Activated T-cell treated with anti-CD3 and anti-CD28 coated beads for 1 hour (primary cell): ENCODE measurements at places on chromosomes 2 and 18.

DNA sequence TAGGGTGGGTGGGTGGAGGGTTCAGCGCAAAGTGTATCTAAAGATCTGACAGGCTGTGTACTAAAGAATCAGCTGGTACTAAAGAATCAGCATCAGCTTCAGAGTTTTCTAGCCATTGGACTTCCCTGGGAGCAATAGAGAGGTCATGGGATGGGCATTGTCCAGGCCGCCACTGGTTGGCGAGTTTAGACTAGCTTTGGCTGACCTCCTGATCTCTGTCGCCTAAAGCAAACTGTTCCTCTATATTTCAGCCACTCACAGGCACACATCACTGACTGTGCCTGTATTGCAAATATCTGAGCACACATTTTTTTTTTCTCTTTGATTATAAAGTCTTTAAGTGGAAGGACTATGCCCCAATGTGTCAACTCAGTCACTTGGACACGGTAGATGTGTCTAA is 267.8 kb upstream of the SKOR2 start:
- no peak for DNase-seq

- no peak for DNase-seq
These were observed 255.1 kb downstream of the METTL4 start for GRCh38 chr18:2316082-2316750.

GRCh38 chr18:54255141-54255540 is 14.2 kb upstream of the POLI start:
- no peak for DNase-seq

GRCh38 chr2:34719206-34719605 is 1120.1 kb upstream of the FAM98A start:
- no peak for DNase-seq

DNA sequence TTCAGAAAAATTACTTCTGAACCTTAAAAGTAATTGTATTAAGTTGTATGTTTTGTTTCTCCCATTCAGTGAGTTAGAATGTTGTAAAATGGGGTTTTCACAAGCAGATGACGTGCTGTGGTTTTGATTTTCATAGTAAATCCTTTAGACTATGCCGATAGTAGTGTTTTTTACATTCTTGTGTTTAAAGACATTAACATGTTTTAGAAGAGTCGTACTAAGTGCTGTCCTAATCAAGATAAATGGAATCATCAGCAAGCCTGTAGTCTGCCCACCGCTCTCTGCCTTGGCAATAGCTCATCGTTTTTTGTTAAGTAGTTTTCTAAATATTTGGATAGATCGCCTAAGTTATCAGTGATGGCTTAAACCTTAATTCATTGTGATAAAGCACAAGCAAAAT is 21.5 kb downstream of the PKP4 start:
- no peak for DNase-seq

DNA sequence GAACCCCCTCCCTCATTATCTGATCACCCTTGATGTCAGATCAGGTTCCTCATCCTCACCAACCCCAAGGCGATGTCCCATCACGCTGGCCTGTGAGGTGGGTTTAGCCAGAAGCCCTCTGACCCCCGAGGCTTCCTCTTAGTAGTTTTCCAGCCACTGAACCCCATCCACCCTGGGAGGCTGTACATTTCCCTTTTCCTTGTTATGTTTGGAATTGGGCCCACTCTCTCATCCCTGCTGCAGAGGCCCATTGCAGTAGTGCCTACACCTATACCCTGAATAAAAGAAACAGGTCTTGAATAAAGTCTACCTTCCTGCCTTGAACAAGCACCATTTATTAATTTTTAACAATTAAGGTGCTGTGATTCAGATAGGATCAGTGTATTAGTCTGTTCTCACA is 80.1 kb downstream of the NCAPH start:
- DNase-seq: no peak

GRCh38 chr2:35410431-35411061 is 945.0 kb upstream of the CRIM1 start:
- peak; percentile 19 for DNase-seq

DNA sequence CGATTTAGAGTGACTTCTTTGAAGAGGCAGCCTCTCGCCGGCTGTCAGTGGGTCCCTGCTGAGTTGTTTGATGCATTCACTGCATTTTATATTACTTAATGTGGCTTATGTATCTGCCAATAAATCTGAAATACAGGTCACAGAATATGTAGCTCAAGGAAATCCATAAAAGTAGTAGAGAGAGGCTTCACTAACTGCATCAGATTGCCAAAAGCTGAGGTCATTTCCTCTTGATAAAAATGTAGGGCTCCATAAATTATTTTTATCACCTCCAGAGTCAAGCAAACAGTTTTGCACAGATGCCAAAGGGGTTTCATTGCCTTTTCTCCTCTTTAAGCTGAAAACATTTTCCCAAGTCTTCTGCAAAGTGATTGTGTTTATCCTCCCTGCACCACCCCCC is 36.5 kb upstream of the CCDC93 start:
- no peak for DNase-seq

GRCh38 chr18:76486574-76486973 is 8.5 kb downstream of the ZNF516 start:
- no peak for DNase-seq

DNA sequence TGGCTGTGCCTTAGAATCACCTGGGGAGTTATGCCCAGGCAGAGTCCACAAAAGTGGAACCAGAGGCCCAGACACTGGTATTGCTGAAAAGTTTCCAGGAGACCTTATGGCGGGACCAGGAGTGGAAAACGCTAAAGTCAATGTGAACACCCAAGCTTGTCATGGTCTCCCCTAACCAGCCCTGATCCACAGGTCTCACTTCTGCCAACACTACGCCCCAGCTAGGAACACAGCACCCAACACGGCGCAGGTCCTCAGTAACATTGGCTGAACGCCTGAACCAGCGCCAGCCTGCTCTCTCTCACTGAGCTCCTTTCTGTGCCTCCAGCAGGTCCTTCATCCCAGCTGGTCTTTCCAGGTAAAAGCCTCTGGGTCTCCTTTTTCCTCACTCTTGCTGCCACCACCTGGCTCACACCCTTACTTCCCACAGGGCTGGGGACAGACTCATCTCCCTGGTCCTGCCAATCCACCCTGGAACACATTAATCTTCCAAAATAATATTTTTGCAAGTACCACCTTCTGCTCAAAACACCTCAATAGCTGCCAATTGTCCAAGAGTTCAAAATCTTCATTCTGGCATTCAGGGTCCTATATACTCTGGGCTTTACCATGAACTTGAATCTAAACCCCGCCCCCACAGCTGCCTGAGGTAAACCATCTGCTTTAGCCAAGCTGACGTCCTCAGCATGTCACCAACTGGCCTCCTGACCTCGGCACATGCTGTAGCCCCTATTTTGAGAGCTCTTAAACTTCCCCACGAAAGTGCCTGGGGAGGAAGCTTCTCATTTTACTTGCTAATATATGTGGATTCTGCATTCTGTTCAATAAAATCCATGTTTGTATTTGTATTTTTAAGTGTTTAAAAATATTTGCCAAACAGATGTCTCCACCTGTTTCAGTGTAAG is 34.6 kb downstream of the ADCY3 start:
- no peak for DNase-seq

DNA sequence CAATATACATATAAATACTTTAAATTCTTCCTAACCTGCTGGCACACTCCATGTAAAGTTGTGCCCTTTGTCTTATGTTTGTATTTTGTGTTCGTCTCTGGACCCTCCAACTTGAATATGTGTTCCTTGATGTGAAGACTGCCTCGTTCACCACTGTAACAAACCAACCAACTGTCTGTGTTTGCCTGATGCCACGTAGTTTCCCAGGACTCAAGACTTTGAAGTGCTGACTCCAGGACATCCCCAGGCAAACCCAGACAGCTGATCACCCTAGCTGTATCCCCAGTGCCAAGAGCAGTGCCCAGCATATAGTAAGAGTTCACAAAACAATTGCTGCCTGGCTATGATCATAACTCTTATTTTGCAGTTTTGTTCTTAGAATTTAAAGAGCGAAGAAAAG is 15.5 kb upstream of the CD226 start:
- DNase-seq: no peak

- no peak for DNase-seq
These were observed 104.5 kb upstream of the CCDC150 start for GRCh38 chr2:196535061-196535460.

DNA sequence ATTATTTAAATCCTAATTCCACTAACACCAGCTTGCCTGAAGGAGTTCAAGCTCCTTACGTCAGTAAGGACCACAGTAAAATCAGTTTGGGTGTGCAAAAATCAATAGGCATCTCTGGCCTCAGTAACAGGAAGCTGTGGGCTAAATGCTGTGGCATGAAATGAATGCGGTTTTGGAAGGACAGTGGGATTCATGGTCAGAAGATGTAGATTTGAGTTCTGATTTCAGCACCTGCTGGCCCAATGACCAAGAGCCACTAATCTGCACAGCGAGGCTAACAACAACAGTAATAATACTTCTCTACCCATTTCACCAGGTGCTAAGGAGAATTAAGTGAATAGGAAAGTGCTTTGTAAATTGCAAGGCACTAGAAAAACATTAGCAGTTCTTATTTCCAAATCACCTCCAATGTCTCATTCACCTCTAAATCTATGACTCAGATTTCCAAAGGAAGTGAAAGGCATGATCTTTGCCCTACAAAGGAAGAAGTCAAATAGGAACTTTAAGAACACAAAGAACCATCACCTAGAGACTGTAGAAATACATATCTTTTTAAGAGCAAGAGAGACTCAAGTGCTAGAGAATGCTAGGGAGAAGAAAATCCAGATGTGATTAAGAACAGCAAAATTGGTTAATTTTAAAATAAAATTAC is 172.6 kb downstream of the ANKRD44 start:
- no peak for DNase-seq

- no peak for DNase-seq
These were observed 28.6 kb upstream of the TDRD15 start for GRCh38 chr2:21095178-21095577.

DNA sequence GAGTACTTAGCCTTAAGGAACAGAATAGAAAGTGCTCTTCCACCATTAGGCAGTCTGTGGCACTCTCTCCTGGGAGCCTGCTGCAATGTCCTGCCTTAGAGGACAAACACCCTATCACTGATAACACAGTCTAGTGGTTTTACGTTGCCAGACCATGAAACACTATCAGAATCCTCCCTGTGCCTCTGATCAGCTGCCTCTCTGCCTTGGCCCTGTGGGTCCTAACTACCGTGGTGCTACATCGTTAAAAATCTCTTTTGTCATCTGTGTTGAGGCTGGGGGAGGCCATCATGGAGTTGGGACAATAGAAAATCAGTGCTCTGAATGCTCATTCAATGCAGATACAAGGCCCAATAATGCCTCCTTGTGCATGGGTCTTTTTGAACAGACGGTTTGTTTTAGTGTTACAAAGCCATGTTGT is 11.9 kb upstream of the APCDD1 start:
- no peak for DNase-seq

- no peak for DNase-seq
These were observed 230.5 kb downstream of the PARD3B start for GRCh38 chr2:204775766-204776165.

DNA sequence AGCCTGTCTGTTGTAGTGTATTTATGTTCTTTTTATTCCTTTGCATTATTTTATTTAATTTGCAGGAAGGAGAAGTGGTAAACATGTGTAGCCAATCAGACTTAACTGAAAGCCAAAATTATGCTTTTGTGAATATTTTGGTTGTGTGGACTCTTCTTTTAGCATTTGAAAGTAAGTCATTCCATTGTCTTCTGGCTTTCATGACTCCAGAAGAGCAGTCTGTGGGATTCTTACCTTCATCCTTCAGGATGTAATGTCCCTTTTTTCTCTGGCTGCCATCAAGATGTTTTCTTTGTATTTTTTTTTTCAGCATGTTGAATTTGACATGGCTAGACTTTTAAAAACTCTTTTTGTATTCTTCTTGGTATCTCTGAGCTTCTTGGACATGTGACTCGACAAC is 895.2 kb upstream of the ZEB2 start:
- no peak for DNase-seq

DNA sequence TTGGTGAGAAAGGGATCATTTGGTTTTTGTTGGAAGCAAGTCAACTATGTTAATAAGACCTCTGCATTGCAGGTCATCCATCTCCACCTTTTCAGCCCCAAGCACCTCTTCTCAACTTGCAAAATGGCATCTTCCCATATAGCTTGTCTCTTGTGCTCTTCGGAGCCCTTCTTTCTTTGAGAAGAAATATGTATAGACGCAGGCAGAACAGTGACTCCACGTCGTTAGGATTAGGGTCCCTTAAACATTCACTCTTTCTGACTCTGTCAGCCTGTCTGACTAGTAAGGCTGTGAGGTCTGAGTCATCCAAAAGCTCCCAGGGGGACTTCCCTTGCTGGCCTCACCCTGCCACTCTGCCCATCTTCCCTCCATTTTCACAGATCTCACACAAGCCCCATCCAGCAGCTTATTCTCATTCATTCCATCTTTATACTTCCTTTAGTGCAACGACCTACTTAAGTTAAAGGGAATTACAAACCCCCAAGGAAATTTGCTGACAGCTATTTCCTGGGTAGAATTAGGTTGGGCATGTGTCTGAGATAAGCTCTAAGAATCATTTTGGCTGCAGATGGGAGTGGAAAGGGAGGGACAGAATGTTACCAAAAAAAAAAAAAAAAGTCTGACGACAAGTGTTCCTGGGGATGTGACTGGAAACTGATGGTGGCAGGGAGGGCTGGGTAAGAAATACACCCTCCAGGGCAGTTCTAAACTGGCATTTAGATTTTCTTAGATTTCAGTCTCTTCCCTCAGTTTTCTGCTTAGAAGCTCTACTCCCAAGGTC is 37.7 kb upstream of the MEX3C start:
- no peak for DNase-seq

DNA sequence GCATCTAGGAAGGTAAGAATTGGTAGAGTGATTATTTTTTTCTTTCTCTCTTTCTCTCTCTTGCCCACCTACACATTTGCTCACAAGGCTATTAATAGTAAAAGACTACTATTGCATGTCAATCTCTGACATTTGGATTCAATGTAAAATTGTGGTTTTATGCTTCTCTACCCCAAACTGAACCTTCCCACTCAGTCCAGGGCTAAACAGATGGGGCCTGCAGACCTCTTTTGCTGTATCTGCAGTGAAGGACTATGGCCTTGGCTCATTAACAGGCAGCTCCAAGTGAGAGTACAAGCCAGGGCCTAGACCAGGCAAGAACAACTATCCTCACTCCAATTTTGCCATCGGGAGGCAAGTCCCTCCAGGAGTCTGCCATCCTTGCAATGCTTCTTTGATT is 68.3 kb upstream of the ARL4C start:
- DNase-seq: no peak

DNA sequence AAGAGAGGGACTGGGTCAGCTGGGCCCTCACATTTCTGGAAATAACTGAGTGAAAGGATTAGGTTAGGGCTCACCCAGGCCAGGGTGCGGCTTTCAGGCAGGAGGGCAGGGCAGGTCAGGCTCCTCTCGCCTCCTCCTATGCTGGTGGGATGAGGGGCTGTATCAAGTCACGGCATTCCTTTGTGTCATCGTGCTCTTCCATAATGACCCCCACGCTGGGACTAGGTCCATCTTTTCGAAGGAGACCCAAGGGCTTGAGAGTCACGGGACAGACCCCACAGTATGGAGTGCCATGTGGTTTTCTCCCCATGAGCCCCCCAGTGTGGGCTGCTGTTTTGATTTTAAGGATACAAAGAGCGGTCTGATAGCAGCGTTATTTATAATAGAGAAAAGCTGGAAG is 137.8 kb upstream of the COPS8 start:
- DNase-seq: no peak
